ENCODE measurements at places on chromosomes 2 and 18.

- DNase-seq: no peak
Observed at GRCh38 chr2:241081190-241081642, 20.9 kb downstream of the MTERF4 start.

DNA sequence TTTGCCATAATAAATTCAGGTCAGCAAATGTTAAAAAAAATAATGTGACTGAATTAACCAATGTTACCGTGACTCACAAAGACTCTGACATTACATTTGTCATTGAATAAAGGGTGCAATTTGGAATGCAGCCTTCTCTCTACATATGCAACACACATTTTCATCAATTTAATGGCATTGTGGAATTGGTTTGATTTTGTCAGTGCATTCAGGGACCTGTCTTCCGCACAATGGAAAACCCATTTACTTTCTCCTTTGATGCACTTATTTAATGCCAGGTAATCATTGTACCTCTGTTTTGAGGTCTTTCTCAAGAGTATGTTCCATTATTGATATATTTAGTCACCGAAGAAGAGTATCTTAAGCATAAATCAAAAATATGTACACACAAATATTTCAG, 1099.3 kb downstream of the SOCS6 start:
- DNase-seq: no peak

GRCh38 chr18:33022370-33022769, 249.5 kb upstream of the KLHL14 start:
- DNase-seq: no peak

- DNase-seq: no peak
Observed at GRCh38 chr2:239557516-239557915, 156.7 kb upstream of the HDAC4 start.

GRCh38 chr2:237729681-237730475, 68.7 kb upstream of the RBM44 start:
- no peak for DNase-seq

All from stimulated activated CD4-positive, alpha-beta T cell treated with anti-CD3 and anti-CD28 coated beads, TNF-alpha, amount 100 ng/mL, for 4 hours (primary cell).